ENCODE measurements at places on chromosomes 12 and 14.

- no peak for DNase-seq
Observed at GRCh38 chr14:99462210-99462609, 18.4 kb downstream of the SETD3 start.

DNA sequence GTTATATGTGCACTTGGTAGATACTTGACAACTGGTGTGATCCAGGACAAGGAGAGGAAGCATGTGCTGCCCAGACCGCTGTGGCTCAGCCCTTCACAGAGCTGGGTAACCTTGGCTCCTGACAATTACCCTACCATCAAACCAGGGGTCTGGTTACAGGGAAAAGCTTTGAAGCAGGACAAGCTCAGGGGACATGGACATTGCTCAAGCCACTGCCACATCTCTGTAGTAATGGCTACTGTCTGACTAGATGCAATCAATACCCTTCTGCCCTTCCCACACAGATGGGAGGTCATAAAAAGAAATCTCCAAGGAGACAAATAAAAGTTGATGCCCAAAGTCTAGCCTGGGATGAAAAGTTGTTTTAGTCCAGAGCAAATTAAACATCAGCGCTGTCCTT is 577.4 kb downstream of the MED13L start:
- DNase-seq: no peak

GRCh38 chr14:96953087-96953874 is 156.1 kb downstream of the VRK1 start:
- DNase-seq: no peak

DNA sequence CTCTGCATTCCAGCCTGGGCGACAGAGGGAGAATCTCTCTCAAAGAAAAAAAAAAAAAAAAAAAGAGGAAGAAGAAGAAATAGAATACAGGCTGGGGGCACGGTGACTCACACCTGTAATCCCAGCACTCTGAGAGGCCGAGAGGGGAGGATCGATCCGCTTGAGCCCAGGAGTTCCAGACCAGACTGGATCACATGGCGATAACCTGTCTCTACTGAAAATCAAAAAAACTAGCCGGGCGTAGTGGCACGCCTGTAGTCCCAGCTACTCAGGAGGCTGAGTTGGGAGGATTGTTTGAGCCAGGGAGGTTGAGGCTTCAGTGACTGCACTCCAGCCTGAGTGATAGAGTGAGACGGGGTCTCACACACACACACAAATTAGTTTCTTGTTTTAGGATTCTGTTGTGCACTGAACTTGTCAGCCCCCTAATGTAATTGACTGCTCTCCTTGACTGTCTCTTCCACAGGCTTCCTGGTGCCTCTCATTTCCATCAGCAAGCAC is 963 bp upstream of the TINF2 start:
- no peak for DNase-seq

DNA sequence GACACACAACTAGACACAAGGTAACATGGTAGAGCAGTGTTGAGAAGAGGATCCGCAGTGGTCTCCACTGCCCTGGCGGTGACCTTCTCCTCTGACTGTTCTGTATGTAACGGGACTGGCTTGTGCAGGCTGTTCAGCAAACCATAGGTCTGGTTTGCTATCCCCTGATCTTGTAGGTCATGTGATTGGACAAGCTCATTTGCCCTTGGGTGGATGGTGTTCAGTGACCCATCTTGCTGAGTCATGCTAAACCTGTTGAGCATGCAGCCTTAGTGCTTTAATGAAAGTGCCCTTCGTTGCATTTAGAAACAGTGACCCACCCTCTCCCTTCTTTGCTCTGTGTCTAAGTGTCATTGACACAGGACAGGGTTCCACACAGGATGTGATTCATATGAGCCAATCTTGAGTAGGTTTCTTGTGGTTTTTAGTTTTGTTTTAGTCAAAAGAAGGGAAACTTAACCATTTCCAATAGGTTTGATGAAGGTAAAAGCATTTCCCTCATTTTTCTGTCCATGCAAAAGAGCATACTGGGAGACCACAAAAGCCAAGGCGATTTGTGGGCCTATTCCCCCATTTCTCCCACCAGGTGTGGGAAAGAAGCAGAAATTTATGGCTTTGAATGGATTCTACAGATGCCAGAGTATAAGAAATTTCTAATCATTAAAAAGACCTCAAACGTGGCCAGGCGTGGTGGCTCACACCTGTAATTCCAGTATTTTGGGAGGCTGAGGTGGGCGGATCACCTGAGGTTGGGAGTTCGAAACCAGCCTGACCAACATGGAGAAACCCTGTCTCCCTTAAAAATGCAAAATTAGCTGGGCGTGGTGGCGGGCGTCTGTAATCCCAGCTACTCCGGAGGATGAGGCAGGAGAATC is 32.6 kb upstream of the HIF1A start:
- no peak for DNase-seq

DNA sequence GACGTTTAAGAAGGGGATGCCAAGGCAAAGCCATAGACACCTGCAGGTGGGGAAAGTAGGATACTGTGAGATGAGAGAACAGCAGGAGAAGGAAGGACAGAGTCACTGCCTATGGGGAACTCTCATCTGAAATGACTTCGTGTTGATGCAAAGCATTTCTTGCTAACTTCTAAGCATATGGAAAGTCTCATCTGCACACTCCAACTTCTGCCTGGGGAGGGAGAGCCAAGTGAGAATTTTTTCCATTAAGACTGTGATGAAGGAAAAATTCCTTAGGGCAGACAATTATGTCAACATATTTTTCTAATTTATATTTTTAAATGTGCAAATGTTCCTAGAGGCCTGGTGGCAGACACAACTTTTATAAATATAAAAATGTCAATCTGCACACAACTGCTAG is 115.3 kb downstream of the IPO8 start:
- DNase-seq: no peak

- DNase-seq: no peak
Observed at GRCh38 chr12:75154388-75154787, 55.3 kb downstream of the KCNC2 start.

DNA sequence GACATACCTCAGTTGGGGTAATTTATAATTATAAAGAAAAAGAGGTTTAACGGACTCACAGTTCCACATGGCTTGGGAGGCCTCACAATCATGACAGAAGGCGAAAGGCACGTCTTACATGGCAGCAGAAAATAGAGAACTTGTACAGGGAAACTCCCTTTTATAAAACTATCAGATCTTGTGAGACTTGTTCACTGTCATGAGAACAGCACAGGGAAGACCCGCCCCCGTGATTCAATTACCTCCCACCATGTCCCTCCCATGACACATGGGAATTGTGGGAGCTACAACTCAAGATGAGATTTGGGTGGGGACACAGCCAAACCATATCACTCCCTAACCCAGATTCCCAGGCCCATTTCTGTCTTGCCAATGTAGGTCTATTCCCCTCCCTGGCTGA is 22.1 kb downstream of the MYO1H start:
- no peak for DNase-seq

- DNase-seq: no peak
Observed at GRCh38 chr12:67720351-67720856, 71.9 kb downstream of the DYRK2 start.

DNA sequence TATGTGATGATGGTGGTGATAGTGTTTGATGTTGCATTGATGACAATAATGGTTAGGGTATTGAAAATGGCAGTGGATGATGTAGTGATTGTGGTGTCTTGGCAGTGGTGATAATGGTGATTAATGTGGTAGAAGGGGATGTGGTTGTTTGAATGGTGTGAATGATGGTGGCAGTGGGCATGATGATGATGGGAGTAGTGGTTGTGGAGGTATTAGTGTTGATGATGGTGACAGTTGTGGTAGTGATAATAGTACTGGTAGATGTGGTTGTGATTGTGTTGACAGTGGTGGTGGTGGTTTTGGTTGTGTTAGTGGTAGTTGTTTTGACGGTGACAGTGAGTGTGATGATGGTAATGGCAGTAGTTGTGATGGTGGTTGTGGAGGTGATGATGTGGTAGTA is 1049.0 kb downstream of the VRK1 start:
- DNase-seq: no peak

DNA sequence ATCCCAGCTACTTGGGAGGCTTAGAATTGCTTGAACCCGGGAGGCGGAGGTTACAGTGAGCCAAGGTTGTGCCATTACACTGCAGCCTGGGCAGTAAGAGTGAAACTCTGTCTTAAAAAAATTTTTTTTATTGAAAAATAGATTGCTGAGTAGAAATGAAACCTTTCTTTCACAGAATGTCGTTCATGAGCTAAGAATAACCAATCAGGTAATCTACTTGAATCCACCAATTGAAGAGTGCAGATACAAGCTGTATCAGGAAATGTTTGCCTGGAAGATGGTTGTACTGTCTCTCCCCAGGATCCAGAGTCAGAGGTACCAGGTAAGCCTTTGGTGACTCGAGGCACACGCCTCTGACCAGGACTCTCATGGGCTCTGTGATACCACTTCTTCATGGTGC is 27.0 kb downstream of the DYNC1H1 start:
- no peak for DNase-seq

DNA sequence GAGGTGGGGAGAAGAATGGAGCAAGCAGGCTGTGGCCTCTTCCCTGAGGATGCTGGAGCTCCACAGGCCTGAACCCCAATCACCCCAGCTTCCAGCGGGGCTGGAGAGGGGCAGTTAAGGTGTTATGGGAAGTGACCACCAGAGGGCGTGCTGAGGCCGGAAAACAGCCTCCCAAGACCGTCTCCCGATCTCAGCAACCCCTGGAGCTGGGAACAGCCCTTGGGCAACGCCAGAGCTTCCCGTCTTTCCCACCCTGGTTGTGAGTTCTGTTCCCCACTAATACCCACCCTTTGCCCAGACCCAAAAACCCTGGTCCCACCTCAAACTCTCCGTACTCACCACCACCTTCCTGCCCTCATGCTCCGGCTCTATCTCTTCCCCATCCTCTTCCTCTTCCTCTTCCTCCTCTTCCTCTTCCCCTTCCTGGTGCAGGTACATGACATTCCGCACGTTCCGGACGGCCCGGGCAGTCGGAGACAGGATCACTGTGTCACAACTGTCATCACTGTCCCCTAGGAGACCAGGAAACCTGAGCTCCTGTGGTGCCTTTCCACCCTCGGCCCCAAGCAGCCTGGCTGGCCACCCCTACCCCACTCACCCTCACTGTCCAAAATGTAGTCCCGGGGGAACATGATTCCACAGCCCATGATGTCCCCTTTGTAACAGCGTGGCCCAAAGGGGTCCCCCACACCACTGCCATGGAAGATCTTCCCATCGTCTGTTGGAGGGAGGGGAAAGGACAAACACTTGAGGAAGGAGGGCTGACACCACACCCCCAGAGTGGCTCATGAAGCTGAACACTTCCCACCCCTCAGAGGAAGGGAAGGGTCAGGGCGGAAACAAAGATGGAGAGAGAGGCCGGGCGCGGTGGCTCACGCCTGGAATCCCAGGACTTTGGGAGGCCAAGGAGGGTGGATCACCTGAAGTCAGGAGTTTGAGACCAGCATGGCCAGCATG is 12.9 kb downstream of the SPRYD3 start:
- DNase-seq: no peak

DNA sequence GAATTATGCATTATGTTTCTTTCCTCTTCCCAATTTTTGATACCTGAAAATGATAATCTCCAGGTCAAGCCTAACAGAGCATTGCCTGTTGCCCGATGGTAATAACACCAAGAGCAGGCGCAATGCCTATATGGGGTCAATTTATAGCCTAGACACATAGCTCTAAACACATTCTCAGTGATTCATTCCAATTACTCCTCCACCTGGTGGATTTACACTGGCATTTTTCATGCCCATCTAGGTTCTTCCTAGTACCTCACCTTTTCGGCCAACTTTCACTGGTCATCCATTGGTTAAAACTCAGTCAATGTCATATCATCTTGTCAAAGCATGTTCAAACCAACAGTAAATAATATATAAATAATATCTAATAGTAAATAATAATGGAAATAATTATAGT is 53.1 kb downstream of the EIF2S3B start:
- DNase-seq: no peak

DNA sequence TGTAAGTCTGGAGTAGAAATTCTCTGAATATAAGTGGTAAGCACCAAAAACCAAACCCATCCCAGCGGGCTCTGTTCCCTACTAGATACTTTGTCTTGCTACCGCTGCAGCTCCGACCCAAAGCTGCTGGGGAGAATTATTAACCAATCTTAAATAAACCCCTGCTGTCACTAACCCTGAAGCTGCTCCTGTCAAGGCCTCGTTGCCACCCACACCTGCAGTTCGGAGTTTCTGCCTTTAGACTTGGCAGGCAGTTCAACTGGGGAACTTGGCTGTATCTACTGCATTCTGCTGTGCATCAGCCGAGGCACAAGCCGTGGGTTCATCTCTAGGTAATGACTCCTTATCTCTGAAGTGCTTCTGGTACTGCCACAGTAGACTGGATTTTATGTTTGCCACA is 55.5 kb downstream of the PPM1A start:
- DNase-seq: no peak

DNA sequence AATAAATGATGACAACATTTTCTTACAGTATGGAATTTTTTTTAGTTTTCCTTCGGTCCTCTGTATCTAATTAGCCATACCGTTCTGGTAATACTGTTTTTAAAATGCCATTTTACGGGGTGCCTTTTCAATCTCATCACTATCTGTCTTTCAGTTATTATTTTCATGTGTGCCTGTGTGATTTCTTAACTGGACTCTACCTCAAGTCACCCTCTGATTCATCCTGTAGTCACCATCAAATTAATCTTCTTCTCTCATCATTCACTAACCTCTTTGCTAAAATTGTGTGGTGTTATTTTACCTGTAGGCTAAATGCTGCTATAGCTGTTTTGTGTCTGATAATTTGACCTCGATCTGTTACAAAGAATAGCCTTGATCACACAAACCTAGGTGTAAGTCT is 16.0 kb upstream of the CCT2 start:
- DNase-seq: no peak

DNA sequence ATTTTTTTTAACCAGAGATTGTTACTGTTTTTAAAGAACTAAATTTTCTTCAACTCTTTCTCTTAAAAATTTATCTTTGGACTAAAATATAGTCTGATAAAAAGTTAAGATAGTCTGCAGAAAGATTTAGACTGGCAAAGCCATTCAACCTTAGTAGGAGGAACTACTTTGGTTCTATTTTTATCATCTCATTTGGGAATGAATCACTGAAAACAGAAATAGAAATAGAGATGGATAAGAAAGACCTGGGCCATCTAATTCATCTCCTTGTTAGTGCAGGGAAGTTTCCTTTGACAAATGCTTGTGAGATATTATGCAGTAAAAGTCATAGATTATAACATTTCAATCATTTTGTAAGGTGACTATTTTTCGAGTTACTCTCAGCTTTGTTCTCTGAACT is 263.2 kb upstream of the NPAS3 start:
- DNase-seq: no peak

GRCh38 chr12:46388427-46389021 is 16.0 kb upstream of the SLC38A2 start:
- DNase-seq: no peak

DNA sequence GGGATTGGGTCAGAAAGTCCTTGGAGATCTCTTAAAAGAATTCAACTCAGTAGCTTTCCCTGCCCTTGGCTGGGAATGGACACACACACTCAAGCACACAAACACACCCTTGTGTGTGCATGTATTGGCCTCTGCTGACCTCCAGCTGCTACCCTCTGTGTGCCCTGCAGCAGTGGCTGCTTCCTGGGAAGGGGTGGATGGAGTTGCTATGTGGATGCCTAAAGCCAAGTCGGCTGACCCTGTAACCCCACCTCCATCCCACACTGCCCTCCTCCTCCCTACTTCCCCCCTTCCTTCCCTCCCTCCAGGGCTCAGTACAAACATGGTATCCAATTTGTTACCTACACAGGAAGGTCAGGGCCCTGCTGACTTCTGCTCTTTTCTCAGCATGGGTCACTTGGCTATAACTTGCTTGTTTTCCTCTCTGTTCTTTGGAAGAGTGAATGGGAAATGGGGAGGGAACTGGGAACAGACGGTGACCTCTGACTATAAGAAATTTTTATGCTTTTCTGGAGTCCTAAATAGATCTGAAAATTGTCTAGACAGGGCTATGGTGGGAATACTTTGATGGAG is 351.6 kb upstream of the TBX3 start:
- no peak for DNase-seq

Data from NCI-H2081 treated with DMSO at 0.1 percent for 48 hours (cell line).